T-helper 17 cell (primary cell): ENCODE measurements at places on chromosomes 11 and 22.

DNA sequence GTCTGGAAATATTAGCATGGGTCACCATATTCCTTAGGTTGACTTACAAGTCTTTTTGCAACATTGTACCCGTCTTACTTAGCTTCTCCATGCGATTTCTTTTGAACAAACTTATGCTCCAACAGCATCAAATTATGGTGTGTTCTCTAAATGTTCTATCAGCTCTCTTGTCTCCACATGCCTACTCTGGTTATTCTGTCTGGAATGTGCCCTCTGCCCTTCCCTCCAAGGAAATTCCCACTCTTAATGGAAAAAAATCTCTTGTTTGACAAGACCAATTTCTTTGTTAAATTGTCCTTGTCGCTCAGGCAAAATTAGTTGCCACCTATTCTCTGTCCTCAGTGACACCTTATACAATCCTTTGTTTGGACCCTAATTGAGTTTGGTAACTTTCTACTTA lies 522.8 kb upstream of the LUZP2 start:
- no peak for DNase-seq

DNA sequence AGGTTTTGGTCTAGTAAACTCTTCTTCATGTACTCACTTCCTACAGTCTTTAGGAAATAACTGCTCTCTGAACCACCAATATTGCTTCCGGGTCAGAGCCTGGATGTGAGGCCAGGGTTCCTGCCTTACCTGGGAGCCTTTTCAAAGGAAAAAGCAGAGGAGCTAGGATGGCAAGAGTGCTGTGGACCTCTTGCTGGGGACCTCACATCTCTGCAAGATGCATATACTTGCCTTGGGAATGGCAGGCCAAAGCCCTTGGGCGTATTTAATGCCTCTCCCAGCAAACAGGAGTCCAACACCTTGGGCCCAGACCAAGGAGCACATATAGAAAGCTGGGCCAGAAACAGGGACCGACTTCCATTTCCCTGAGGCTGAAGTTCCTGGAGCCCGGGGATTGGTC lies 5.3 kb downstream of the GLB1L2 start:
- no peak for DNase-seq

DNA sequence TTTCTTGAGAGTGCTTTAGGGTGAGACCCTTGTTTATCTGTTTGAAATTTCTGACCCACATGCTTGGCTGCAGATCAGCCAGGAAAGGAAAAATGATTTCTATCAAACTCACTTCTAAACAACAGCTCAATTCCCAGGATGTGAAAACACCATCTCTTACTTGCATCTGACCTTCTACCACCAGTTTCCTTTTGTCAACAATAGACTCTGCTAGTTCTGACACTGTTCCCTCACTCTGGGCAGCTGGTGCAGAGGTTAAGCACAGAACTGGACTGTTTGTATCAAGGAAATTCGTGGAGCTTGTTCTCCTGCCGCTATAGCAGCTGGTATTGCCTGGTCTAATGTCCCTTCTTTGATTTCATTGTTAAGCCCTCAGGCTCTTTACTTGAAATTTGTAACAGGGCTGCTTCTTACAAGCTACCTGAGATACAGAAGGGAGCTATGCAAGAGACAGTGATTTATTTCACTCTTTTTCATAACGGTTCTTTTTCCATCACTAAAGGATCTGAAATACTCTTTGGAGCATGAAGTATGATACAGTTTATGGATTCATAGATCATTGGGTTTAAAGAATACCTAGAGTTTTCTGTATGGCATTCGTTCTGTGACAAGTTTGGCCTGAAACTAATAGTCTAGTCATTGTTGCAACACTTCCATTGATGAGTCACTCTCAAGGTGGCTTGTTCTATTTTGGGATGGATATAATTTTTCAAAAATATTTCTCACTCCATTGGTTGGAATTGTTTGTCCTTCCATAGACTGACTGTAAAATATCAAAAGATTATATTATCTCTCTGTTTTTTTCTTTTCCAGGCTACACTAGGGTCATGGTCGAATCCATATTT lies 178.2 kb upstream of the ZC3H12C start:
- DNase-seq: no peak

GRCh38 chr22:23237201-23237798 lies 57.0 kb downstream of the BCR start:
- DNase-seq: no peak
